Activated CD4-positive, alpha-beta T cell treated with anti-CD3 and anti-CD28 coated beads for 1 hour (primary cell): ENCODE measurements at places on chromosomes 16 and 17.

DNA sequence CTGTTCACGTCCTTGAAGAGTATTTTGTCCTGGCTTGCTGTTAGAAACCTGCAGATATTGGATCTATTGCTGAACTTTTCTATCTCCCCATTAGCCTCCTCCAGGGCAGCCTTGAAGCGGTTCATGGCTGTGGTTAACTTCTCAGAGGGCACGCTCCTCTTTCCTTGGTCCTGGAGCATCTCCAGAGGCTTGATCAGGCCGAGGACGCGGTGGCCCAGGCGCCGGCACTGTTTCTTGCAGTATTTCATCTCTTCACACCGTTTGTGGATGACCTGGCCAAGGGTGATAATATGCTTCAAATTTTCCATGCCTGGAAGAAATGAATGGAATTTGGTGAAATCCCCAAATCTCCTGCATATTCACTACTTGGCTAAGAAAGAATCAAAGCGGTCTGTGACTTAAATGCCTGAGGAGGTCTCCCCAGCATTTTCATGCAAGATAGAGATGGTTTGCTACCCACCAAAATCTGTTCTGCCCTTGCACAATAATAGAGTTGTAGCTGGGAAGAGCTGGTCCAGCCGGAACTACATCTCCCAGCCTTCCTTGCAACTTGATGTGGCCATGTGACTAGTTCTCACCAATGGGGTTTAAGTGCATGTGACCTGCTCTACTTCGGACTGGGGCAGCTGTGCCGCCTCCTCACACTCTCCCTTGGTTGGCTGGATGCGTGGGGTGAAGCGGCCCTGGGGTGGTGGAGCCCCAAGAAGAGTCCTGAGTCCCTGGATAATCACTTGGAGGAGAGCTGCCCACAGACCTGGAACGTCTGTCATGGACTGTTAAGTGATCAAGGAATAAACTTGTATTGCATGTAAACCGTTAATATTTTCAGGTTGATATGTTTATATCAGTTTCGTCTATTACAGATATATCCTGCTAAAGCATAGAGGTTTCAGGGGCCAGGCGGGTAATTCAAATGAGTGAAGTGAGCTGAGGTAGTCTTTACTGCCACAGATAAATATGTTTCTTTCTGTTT is 4.9 kb downstream of the MLKL start:
- peak; percentile 22 for DNase-seq

- no peak for DNase-seq
Observed at GRCh38 chr16:82824408-82824807, 197.6 kb downstream of the CDH13 start.

- no peak for DNase-seq
Observed at GRCh38 chr17:77480199-77480508, 339.4 kb downstream of the SEC14L1 start.

GRCh38 chr16:67546091-67546501 is 16.2 kb upstream of the CTCF start:
- DNase-seq, result no peak

GRCh38 chr16:76882105-76882504 is 308.9 kb upstream of the MON1B start:
- no peak for DNase-seq

- no peak for DNase-seq
Observed at GRCh38 chr16:1602285-1602684, 9.6 kb downstream of the IFT140 start.

- no peak for DNase-seq
Observed at GRCh38 chr17:61458421-61459141, 6.4 kb downstream of the TBX4 start.

- DNase-seq, result no peak
Observed at GRCh38 chr16:27127308-27127707, 60.6 kb downstream of the C16orf82 start.

DNA sequence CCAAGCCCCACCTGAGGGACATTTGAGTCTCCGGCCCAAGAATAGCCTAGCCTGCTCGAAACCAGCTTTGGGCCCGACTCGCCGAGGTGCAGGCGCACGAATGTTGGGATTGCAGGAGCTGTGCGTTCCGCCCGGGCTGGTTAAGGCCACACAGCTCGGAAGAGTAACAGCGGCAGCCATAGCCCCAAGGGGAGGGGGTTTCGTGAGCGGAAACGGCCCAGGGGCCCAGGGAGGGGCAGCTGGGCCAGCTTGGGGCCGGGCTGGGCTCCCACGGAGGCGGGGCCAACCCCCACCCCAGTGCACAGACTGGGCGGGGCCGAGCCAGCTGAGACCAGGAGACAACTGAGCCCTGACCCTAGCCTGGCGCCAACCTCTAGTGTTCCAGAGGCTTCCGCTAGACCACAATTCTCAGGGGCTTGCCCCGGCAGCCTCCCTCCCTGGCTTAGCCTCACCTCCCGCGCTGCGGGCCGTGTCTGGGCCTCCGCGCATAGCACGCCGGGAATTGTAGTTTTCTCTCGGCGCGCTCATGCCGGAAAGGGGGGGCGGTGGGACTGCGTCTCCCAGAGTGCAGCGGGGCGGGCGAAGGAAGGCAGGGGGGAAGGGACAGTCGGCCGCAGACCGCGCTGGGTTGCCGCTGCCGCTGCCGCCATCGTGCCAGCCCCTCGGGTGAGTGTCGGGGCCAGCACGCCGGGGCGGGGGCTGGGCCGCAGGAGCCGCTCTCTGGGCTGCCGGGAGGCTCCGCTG is at the start of gene NUTF2:
Gene NUTF2, plus strand, starts transcription at position 614 of the 744 bp plus-strand sequence. CDS start 18,198 bp downstream, outside the sequence.
- peak; percentile 92 for DNase-seq

- DNase-seq, result no peak
Observed at GRCh38 chr16:77068402-77068801, 122.6 kb upstream of the MON1B start.

DNA sequence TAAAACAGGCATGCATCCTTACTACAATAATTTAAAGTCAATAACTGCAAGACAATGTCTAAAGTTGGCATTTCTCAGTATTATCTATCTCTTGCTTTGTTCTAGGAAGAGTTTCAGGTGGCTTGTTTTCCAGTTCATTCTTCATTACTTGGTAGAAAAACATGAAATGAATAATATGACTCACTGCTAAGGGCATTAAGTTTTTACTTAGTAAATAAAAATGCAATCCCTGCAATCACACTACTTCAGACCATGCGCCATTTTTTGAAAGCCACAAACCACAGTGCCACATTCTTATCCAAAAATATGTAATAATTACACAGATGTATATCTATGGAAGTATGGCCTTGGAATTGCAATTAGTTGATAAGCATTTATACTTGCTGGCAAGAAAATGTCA is 55.4 kb downstream of the CREBBP start:
- no peak for DNase-seq
